ENCODE measurements at places on chromosomes 1 and 21. TPM values are rescaled to one million over a fixed set of nuclear protein-coding genes. Genes with fewer than 3 reads are reported as not detected.

GRCh38 chr1:3216015-3216391 lies 147.0 kb downstream of the PRDM16 start:
- ATAC-seq, result no peak

Gene TMEM82
- not detected for total RNA-seq

DNA sequence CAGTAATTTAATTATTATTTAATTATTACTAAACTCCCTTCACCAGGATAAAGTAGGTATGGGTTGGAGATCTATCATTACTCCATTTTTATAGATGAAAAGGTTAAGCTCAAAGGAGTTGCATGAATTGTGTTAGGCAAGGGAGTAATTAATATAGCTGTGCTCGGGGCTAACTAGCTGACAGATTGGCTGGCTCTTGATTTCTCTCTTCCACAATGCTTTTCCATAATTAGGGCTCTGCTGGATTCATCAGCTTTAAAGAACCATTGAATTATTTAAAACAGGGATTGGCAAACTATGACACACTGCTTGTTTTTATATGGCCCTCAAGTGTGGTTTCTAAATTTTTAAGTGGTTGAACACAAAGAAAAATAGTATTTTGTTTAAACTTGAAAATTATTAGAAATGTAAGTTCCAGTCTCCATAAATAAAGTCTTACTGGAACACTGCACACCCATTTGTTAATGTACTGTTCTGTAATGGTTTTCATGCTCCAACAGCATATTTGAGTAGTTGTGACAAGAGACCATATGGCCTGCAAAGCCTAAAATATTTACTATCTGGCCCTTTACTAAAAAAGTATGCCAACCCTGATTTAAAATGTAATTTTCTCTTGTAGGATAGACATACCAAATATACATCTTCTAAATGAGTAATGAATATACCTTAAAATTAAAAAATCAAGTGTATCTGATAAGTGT lies 76.4 kb downstream of the GDAP2 start:
- ATAC-seq, result no peak

- ATAC-seq, result peak; percentile 23
These were observed 46.5 kb upstream of the TENT5B start for GRCh38 chr1:27058966-27059669.

DNA sequence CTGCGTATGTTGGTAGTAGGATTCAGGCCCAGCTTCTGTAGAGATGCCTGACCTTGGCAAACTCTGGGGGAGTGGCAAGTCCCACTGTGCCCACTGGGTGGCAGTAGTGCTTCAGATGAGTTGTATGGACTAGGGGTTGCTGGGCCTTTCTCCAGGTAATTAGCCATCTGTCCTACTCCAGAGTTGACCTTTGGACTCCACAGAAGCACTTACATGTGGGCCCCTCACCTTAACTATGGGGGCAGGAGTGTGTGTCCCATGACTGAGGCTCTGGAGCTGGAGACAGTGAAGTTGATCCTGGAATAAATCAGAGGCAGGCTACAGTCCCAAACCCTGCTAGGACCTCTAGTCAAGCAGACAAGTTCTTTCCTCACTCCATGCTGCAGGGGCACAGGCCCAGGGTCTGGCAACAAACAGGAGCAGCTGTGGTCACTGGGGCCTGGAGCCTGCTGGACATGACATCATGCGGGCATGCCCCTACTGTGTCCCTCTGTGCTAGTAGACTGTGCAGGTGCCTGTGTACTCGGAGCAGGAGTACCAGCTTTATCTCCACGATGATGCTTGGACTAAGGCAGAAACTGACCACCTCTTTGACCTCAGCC lies 4.6 kb downstream of the DMAP1 start:
- ATAC-seq, result peak; percentile 60

Gene DMRTA2
- total RNA-seq, result 1.7 TPM

- peak; percentile 47 for ATAC-seq
These were observed 56.5 kb downstream of the SDC3 start for GRCh38 chr1:30852026-30852425.

DNA sequence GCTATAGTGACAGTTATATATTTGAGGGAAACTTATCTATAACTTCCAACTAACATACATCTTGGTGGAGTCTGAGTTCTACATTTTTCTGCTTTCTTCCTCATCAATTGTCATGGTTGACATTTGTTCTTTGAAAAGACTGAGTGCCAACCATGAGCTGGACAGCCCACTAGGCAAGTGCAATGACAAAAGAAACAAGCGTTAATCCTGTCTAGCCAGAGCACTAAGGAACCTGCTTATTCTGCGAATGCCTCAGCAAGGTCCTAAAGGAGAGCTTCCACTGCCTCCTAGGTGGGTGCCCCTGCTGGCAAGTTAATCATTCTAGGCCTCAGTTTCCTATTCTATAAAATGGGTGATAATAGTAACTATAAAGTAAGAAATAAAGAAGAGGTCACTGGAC lies 44.8 kb downstream of the IRF2BP2 start:
- no peak for ATAC-seq

- no peak for ATAC-seq
These were observed 57.4 kb downstream of the LACTBL1 start for GRCh38 chr1:22915231-22915630.

- ATAC-seq, result no peak
These were observed 11.7 kb downstream of the SEMA4A start for GRCh38 chr1:156165083-156165482.

Gene NFASC
- 12.2 TPM for total RNA-seq

DNA sequence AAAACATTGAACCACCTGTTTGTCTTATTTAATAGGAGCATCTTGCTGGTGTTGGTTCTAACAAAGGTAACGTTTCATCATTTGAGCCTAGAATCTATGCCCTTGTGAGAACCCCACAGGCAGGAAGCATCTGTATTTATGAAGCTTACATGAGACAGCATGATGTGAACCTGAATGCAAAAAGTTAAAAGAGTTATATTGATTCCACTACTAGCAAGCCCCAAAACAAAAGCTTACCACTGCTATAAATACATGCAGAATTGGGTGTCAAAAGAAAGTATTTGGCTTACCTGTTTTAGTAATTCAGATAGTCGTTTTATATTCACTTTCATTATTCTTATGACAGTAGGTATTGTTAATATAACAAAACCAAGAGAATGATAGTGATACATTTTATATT lies 301.2 kb upstream of the ADGRL2 start:
- ATAC-seq, result no peak

- ATAC-seq, result peak; percentile 12
These were observed 133.4 kb downstream of the SYT2 start for GRCh38 chr1:202576816-202577215.

- no peak for ATAC-seq
These were observed 1267.7 kb upstream of the ADGRL4 start for GRCh38 chr1:80274256-80274655.

Gene IGSF9
- 13.0 TPM for total RNA-seq

DNA sequence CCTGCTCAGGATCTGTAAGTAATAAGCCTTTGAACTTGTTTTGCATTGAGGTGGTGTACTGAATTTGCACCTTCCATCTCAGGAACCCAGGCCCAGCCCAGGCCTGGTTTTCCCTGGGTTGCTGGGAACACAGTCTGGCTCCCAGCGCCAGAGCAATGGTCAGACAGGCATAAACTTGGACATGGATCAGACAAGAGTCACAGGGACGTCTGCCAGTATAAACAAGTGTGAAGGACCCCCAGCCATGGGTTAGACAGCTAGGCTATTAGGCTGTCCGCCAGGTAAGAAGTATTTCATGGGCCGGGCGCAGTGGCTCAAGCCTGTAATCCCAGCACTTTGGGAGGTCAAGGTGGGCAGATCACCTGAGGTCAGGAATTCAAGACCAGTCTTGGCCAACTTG lies 5.5 kb downstream of the IFNLR1 start:
- no peak for ATAC-seq

GRCh38 chr1:101311146-101311920 lies 74.5 kb downstream of the S1PR1 start:
- ATAC-seq, result no peak

DNA sequence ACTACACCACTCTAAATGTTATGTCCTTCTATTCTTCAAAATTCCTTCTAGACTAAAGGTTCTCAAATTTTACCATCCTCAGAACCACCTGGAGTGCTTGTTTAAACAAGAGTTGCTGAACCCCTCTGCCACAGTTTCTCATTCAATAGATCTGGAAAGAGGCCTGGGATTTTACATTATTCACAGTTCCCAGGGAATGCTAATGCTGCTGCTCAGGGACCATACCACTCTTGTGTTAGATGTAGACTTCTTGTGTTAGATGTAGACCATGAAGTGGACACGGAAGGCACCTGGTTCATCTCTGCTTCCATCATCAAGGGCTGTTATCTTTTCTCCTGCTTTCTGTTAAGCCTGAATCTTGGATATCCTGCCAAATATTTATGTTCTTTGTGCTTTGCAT lies 31.3 kb upstream of the CCN1 start:
- ATAC-seq, result no peak

- ATAC-seq, result no peak
These were observed 36.5 kb upstream of the DENND1B start for GRCh38 chr1:197811769-197812168.

GRCh38 chr1:14520514-14521163 lies 77.8 kb upstream of the KAZN start:
- peak; percentile 51 for ATAC-seq

- ATAC-seq, result no peak
These were observed 20.0 kb upstream of the SYDE2 start for GRCh38 chr1:85220756-85221201.

Gene FCRL4
- 0.04 TPM for total RNA-seq

Gene PIK3C2B
- 23.7 TPM for total RNA-seq

- ATAC-seq, result no peak
These were observed 37.2 kb upstream of the NPL start for GRCh38 chr1:182752077-182752988.

DNA sequence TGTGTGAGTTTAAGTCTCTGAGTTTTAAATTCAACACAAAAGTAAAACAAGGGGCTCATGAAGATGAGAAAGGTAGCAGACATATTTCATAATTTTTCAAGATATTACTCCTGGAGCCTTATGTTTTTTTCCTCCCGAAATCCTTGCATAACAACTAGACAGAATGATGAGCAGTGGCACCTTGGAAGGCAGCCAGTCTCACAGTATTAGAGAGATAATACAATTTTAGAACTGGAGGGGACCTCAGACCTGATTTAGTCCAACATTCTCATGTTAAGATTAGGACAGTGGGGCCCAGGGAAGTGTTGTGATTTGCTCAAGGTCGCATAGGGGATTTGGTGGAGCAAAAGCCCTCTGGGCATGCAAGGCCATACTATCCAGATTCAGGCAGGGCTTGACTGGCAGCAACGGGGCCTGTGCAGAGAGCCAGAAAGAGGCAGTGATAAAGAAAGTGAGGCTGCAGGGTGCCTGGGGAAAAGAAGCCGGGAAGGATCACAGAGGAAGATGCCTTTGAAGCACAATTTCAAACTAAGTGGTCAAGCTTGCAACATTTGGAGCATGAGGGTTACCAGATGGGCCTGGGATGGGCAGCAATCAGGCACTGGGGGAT lies 31.4 kb upstream of the BCL9 start:
- ATAC-seq, result no peak

Gene EVA1C
- total RNA-seq, result 23.8 TPM

GRCh38 chr21:14630556-14631069 lies 84.5 kb upstream of the SAMSN1 start:
- no peak for ATAC-seq

- ATAC-seq, result no peak
These were observed 3.6 kb downstream of the UROD start for GRCh38 chr1:45015683-45016082.

Gene INKA2
- 2.7 TPM for total RNA-seq

Gene TMPRSS2
- 41.6 TPM for total RNA-seq

GRCh38 chr1:175649416-175649815 lies 94.0 kb downstream of the TNR start:
- ATAC-seq, result no peak

Gene DENND2D
- total RNA-seq, result 47.5 TPM

DNA sequence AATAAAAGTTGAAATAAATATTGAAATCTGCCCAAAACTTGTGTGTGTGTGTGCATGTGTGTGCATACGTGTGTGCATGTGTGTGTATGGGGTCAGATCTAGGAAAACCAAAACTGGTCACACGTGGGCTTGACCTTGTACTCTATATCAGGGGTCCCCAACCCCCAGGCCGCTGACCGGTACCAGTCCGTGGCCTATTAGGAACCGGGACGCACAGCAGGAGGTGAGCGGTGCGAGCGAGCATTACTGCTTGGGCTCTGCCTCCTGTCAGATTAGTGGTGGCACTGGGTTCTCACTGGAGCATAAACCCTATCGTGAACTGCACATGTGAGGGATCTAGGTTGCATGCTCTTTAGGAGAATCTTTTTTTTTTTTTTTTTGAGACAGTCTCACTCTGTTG lies 8.7 kb downstream of the DOP1B start:
- no peak for ATAC-seq

DNA sequence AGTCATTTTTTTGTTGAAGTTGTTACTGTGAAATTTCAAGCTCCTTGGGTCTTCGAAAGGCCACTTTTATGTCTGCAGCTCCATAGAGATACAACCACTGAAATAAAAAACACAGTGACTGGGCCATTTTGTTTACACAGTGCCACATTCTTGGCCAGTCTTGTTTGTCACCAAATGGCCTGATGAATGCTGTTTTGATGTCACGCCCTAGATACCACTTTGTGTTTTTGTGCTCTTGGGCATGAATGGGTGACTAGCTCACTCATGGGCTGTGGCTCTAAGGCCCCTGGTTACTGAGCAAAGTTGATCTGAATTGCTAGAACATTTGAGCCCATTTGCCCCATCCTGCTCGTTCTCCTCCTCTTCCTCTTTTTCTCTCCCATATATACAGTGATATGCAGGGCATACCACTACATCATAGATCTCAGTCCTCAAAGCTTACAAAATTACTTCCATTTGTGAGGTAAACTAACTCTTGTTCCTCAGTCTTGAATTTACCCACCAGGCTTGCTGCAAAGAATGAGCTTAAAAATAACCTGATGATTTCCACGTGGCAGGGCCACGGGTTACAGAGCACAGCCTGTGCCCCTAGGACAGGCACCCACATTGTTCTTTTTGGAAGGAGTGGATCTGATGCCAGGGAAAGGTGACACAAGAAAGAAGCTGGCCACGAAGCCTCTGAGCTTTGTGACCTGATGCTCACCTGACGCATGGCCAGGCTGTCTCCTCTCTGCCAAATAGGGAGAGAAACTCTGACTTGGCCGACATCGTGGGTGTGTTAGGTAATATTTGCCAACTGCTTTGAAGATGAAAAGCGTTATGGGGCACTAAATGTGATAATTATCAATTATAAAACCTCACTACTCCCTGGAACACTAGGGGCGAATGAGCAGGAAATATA lies 92.4 kb downstream of the RUNX1 start:
- no peak for ATAC-seq

- ATAC-seq, result no peak
These were observed 35.6 kb upstream of the LAMC2 start for GRCh38 chr1:183150445-183150844.

Gene DRAXIN
- total RNA-seq, result 0.04 TPM
